ENCODE measurements at places on chromosomes 16 and 17. TPM values are rescaled to one million over a fixed set of nuclear protein-coding genes. Genes with fewer than 3 reads are reported as not detected.

- H3K4me1 ChIP-seq, result peaks cover 3% of the 10 kb centered on the region
- DNase-seq, result no peak
- peaks cover 2% of the 10 kb centered on the region for H3K36me3 ChIP-seq
- H3K27ac ChIP-seq, result no peak overlapping the region
Observed at GRCh38 chr17:51159604-51160003, 6.2 kb downstream of the NME1 start.

DNA sequence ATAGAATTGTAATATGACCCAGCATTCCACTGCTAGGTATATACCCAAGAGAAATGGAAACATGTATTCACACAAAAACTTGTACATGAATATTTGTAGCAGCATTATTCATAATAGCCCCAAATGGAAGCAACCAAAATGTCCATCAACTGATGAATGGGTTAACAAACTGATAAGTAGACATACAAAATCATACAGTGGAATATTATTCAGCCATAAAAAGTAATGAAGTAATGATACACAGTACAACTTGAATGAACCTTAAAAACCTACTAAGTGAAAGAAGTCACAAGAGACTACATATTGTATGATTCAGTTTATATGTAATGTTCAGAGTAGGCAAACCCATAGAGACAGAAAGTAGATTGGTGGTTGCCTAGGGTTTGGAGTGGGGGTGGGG lies 40.5 kb upstream of the GOSR1 start:
- no peak for DNase-seq
- H3K36me3 ChIP-seq, result no peaks in the 10 kb centered on the region
- H3K4me3 ChIP-seq, result no peak overlapping the region
- H3K4me1 ChIP-seq, result no peaks in the 10 kb centered on the region
- no peaks in the 10 kb centered on the region for H3K27me3 ChIP-seq
- H3K27ac ChIP-seq, result no peak overlapping the region

- H3K36me3 ChIP-seq, result peaks cover 12% of the 10 kb centered on the region
- no peak for DNase-seq
- no peak overlapping the region for H3K27ac ChIP-seq
- no peaks in the 10 kb centered on the region for H3K27me3 ChIP-seq
- no peaks in the 10 kb centered on the region for H3K4me1 ChIP-seq
- H3K4me3 ChIP-seq, result no peak overlapping the region
Observed at GRCh38 chr17:82243648-82244412, 15.0 kb downstream of the SLC16A3 start.

GRCh38 chr16:22073350-22073749 lies 19.0 kb upstream of the VWA3A start:
- H3K27me3 ChIP-seq, result no peaks in the 10 kb centered on the region
- H3K4me3 ChIP-seq, result no peak overlapping the region
- no peaks in the 10 kb centered on the region for H3K4me1 ChIP-seq
- H3K27ac ChIP-seq, result no peak overlapping the region

Gene KRTAP9-7
- total RNA-seq, result not detected

Gene YPEL3
- 26.3 TPM for total RNA-seq
